Left lung (tissue), 14 donors: ENCODE measurements at places on chromosomes 4 and X. TPM values are rescaled to one million over a fixed set of nuclear protein-coding genes. Genes with fewer than 3 reads are reported as not detected.

The SSX3 gene
- not detected for total RNA-seq

The LSM6 gene
- total RNA-seq = 33.9 TPM

DNA sequence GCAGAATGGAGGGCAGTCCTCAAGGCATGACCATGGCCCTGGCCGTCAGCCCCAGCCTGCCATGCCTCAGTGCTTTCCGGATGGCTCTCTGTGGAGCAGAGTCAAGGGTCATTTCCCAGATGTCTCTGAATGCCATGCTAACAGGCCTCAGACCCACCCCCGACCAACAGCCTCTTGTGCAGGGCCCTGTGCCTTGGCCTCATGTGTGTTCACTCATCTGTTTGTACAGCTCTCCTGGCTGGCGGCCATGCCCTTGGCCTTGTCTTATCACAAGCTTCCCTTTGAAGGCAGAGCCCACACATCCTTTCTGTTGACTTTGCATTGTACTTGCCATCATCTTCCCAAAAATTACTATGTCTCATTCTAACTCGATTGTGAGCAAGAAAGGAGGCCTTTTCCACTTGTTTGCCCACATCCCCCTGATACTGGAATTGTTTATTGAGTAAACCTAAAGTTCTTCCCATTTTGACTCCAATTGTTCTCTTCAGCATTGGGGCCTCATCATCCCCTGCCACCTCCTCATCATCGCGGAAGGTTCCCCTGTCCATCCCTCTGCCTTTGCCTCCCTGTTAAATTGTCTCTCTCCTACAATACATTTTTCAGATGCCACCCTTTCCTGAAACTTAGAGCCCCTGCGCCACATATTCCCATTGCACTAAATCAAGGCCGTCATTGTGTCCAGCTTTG, 6.3 kb downstream of the CA5B start:
- no peak overlapping the region for H3K27ac ChIP-seq
- no peaks in the 10 kb centered on the region for H3K36me3 ChIP-seq

GRCh38 chr4:57098941-57099340, 11.2 kb downstream of the IGFBP7 start:
- no peaks in the 10 kb centered on the region for H3K36me3 ChIP-seq
- H3K4me1 ChIP-seq = peaks cover 15% of the 10 kb centered on the region
- H3K27me3 ChIP-seq = no peaks in the 10 kb centered on the region
- H3K27ac ChIP-seq = no peak overlapping the region
- DNase-seq = no peak

- peaks cover 21% of the 10 kb centered on the region for H3K4me1 ChIP-seq
- peak overlapping the region; percentile 92 for H3K27ac ChIP-seq
- DNase-seq = peak; percentile 47
- H3K4me3 ChIP-seq = no peak overlapping the region
- H3K36me3 ChIP-seq = no peaks in the 10 kb centered on the region
These were observed 176.0 kb downstream of the MAML3 start for GRCh38 chr4:139977838-139978609.

DNA sequence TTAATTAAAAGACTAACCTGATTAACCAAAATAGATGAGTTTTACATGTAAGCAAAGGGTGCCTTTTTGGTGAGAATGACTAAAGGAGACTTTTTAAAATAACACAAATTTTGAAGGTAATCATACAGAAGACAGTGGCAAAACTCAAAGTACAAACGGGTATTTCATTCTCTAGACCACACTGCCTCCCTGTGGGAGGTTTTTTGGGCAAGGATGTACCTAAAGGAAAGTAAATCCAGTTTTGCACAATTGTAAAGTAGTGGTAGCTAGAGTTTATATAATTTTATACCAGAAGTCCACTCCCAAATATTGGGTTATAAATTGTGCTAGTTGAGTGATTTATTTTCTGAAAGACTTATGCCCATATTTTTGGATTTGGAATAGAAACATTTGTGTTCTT, 201.0 kb downstream of the PAPSS1 start:
- H3K27me3 ChIP-seq = no peaks in the 10 kb centered on the region
- H3K4me3 ChIP-seq = no peak overlapping the region
- DNase-seq = no peak
- no peaks in the 10 kb centered on the region for H3K4me1 ChIP-seq
- H3K36me3 ChIP-seq = no peaks in the 10 kb centered on the region
- no peak overlapping the region for H3K27ac ChIP-seq

DNA sequence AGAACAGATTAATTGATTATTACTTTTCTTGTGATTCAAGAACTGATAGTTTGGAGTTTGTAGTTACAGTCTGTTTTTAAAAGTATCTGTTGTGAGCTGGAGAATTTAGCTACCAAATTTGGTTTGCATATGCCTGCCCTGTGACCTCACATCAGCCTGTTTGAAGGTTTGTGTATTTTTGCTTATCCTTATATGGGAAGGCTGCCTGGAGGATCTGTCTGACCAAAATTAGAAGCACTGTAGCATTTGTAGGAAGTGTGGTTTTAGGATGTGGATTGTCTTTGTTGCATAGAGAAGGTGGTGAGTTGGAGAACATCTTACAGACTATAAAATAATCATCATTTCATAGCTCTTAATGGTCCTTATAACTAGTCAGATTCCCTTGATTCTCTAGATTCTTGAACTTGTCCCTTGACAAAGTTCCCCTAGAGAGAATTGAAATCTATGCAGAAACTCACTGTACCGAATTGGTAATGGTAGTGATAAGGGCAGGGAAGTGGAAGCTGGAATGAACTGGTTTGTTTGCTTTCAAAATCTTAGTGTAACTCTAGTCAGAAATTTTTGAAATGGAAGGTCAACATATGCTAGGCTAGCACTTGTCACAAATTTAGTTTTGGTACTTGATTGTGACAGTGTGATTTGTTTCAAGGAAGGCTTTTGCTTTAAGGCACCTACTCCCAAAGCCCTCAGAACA, 57.3 kb downstream of the SH3BGRL start:
- H3K4me3 ChIP-seq = no peak overlapping the region
- H3K4me1 ChIP-seq = peaks cover 10% of the 10 kb centered on the region
- no peaks in the 10 kb centered on the region for H3K36me3 ChIP-seq
- no peak for DNase-seq
- H3K27me3 ChIP-seq = no peaks in the 10 kb centered on the region
- no peak overlapping the region for H3K27ac ChIP-seq

DNA sequence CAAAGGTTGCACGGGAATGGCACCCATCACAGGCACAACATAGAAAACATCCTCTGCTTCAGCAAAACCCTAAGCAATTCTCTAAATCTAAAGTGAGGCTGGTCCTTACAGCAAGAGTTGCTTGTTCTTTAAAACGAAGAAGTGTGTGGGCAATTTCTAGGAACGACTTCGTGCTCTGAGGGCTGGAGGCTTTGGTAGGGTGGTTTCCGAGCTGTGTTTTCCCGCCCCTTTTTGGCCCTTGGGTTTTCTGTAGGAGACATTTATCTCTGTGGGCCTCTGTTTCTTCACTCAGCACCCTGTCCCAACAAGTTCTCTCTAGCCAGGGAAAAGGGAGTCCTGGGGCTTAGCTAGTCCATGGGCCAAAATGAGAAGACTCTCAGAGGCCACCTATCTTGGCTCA, 84.2 kb downstream of the SLC2A9 start:
- no peak for DNase-seq
- no peaks in the 10 kb centered on the region for H3K4me1 ChIP-seq
- H3K27me3 ChIP-seq = no peaks in the 10 kb centered on the region
- H3K27ac ChIP-seq = no peak overlapping the region
- H3K36me3 ChIP-seq = no peaks in the 10 kb centered on the region
- no peak overlapping the region for H3K4me3 ChIP-seq

DNA sequence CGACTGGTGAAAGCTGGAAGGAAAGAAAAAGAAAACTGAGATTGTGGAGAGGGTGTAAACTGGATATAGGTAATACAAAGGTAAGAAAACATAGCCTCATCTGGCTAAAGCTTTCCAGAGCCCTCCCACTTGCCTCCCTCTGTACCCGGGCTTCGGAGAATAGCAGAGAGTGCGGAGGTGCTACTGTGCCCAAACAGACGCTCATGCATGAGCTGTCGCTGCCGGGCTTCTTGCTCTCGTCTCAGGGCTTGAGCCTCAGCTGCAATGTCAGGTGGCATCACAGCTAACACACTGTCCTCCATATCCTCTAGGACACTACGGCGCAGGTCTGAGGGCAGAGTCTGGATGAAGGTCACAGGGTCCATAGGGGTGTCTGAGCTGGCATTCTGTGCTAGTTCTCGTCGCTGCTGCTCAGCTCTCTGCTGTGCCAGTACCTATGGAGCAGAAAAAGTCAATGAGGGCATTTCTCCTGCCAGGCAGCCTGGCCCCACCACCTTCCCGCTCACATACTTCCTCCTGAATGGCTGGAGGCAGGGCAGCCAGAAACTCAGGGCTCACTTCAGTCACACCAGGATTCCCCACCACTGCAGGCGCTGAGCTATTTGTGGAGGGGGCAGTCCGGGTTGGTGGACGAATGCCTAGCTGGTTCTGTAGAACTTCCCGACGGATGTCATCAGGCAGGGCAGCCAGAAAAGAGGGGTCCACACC, 116.7 kb upstream of the HSD17B10 start:
- H3K36me3 ChIP-seq = no peaks in the 10 kb centered on the region
- no peak overlapping the region for H3K4me3 ChIP-seq
- H3K27me3 ChIP-seq = no peaks in the 10 kb centered on the region
- no peaks in the 10 kb centered on the region for H3K4me1 ChIP-seq
